Aortic smooth muscle cell (primary cell): ENCODE measurements at places on chromosomes 11 and 22. TPM values are rescaled to one million over a fixed set of nuclear protein-coding genes. Genes with fewer than 3 reads are reported as not detected.

The CATSPERZ gene
- total RNA-seq = 0.50 and 0.66 TPM in 2 replicates

The TUBA8 gene
- 0.26 and 0.87 TPM in 2 replicates for total RNA-seq

The NEAT1 gene
- total RNA-seq = 182 and 369 TPM in 2 replicates

The CEP126 gene
- 4.2 and 6.3 TPM in 2 replicates for total RNA-seq

The ZBTB16 gene
- total RNA-seq = 0.12 and 0.13 TPM in 2 replicates

The HSD17B12 gene
- total RNA-seq = 65.3 and 95.0 TPM in 2 replicates

The FJX1 gene
- total RNA-seq = 27.0 and 71.6 TPM in 2 replicates

The MYO18B gene
- total RNA-seq = 1.2 and 11.1 TPM in 2 replicates
